ENCODE measurements at places on chromosomes 1 and 21.
A peak's percentile ranks its signal among the peaks of the same experiment; 100 is the strongest.

DNA sequence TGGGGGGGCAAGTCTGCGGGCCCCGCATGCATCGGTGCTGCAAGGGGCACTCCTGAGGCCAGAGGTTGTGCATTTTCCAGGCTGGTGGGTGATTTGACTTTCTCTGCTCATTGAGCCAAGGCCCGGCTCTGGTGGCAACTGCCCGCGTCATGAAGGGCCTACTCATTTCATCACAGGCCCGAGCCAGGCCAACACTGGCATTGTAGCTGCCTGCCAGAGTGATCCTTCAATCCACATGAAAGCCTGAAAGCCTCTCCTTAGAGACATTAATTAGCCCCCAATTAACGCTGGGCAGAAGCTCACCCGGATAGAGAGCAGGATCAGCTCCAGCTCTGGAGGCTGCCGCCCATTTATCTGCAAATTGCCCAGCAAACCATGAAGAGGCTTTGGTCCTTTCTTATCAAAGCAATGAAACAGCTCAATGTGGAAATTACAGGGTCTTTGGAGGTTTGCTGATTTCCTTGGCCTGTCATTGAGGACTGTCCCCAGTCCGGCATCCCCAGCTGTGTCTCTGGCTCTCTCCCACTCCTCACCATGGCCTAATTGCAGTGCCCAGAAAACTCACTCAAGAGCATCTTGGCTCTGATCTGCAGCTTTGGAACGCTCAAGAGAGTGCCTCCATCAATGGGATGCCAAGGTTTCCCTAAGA, 50.4 kb upstream of the STUM start:
- DNase-seq, result no peak

GRCh38 chr1:54070171-54070837, 16.9 kb downstream of the TCEANC2 start:
- DNase-seq, result peak; percentile 46

DNA sequence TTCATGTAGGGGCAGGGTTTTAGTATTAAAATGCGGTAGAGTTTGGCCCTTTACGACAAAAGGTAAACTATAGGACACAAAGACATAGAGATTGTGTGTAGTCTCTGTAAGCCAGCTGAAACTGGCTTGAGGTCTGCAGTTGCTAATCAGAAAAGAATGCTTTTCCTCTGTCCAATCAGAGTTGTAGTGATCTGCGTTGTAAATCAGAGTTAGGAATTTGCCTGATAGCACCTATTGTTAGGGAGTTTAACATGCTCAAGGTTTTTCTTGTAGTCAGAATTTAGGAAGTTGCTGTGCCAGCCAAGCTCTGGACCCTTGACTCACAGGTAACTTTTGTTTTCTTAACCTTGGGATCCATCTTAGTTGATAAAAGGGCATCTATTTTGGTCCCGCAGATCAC, 61.2 kb upstream of the VTCN1 start:
- peak; percentile 60 for DNase-seq

- DNase-seq, result peak; percentile 89
Observed at GRCh38 chr21:26795866-26796329, 49.3 kb downstream of the ADAMTS1 start.

DNA sequence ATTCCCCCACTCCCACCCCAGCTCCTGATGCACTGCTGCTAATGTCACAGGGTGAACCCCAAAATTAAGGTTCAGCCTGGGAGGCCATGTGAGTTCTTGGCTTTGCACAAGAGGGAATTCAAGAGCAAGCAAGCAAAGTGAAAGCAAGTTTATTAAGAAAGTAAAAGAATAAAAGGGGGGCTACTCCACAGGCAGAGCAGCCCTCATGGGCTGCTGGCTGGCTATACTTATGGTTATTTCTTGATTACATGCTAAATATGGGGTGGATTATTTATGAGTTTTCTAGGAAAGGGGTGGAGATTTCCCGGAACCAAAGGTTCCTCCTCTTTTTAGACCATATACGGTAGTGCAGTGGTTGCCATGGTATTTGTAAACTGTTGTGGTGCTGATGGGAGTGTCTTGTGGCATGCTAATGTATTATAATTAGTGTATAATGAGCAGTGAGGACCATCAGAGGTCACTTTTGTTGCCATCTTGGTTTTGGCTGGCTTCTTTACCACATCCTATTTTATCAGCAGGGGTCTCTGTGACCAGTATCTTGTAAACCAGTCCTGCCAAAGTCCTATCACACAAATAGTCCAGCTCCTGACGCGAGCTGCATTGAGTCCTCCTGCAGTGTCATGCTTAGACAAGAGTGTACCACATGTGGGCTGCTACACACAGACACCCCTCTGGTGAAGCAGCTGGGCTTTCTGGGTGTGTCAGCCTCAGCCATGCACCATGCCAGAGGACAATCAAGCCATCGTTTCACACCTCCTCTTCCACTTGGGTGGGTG, 46.4 kb upstream of the CSF1 start:
- DNase-seq, result peak; percentile 61

GRCh38 chr1:227945891-227946623, 1.7 kb downstream of the WNT9A start:
- peak; percentile 53 for DNase-seq

Measured in astrocyte (in vitro differentiated cells and primary cell).